ENCODE measurements at places on chromosomes 3 and 15.

- no peak for DNase-seq
Observed at GRCh38 chr15:87938031-87938430, 318.5 kb downstream of the NTRK3 start.

DNA sequence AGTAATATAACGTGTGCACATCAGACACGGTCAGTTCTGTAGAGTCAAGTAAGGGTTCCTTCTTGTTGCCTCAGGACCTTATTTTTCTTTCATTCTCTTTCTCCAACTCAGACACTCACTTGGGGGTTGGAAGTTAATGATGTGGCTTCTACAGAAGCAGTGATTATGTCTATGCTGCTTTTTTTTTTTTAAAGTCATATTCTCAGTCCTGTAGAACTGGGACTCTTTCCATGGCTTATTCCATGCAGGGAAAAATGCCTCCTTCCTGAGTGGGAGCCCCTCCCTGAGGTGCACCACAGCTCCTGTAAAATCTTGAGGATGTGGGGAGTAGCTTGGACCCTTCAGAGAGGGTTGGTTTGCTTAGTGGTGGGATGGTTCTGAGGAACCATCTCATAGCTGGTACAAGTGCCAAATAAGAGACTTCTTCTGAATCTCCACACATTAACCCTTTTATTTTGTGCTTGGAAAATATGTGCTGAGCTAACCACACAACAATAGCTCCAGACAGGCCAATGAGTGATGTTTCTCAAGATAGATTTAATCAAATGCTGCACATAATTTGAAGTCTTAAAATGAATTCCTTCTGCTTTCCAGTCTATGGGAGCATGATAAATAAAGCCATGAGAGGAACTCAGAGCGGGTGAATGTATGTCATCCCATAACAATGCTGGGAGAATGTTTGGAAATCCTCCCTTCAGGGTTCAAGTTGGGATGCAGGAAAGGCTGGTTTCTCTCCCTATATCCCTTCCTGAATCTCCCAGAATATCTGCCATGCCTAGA lies 23.3 kb upstream of the FSTL1 start:
- no peak for DNase-seq

DNA sequence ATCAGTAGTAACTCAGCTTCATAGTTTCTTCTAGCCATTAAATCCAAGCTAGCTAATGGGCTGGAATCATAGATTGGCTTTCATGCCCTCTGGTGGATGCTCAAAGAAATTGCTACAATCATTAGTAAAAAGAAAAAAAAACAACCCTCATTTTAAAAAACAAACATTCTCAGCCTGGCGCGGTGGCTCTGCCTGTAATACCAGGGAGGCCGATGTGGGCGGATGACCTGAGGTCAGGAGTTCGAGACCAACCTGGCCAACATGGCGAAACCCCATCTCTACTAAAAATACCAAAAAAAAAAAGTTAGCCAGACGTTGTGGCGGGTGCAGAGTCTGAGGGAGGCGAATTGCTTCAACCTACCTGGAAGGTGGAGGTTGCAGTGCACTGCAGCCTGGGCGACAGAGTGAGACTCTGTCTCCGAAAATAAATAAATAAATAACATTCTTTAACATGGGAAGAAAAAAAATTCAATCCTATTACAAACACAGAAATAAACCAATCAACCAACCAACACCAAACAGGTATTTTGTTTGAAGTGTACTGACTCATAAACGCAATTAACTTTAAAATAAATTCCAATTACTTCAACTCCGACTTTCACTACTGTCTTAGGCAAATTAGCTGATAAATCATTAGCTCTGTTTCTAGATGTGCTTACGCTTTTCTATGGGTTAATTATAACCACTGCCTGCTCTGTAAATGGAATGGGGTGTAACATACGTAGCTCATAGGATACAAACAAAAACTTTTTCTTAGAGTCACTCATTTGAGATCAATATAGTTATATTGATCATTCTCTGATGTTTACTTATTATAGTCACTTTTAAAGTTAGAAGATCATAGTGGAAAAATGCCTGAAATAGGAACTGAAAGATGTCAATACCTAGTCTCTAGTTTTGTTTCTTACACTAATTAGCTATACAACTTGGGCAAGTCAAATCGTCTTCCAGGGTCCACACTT lies 24.9 kb downstream of the TMEM207 start:
- DNase-seq, result peak; percentile 23

- DNase-seq, result no peak
Observed at GRCh38 chr3:150926328-150926727, 21.1 kb upstream of the MINDY4B start.

- DNase-seq, result no peak
Observed at GRCh38 chr15:96180087-96180748, 150.3 kb upstream of the NR2F2 start.

GRCh38 chr3:89145995-89146394 lies 38.6 kb downstream of the EPHA3 start:
- no peak for DNase-seq

- DNase-seq, result no peak
Observed at GRCh38 chr15:27681038-27681437, 418.1 kb downstream of the OCA2 start.

DNA sequence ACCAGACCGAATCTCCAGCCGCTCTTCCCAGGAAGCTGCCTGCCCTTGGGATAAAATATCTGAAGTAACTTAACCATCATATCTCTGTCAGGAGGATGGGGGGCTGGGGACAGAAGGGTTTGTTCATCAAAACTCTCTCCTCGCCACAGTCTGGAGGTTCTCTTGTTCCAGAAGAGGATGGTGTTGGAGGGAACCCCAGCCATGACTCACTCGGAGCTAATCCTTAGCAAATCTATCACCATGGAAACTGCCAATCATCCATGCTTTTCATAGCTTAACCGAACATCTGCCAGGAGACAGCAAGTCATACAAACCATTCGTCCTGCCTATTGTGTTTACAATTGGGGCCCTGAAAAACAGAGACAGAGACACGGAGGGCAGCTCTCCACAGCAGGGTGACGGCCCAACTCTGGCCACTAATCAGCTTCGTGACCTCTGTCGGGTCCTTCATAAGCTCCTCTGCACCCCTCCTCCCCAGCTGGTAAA lies 73.8 kb upstream of the HEG1 start:
- DNase-seq, result no peak
